T1000 (cell line): ENCODE measurements at places on chromosomes 5 and 9.

DNA sequence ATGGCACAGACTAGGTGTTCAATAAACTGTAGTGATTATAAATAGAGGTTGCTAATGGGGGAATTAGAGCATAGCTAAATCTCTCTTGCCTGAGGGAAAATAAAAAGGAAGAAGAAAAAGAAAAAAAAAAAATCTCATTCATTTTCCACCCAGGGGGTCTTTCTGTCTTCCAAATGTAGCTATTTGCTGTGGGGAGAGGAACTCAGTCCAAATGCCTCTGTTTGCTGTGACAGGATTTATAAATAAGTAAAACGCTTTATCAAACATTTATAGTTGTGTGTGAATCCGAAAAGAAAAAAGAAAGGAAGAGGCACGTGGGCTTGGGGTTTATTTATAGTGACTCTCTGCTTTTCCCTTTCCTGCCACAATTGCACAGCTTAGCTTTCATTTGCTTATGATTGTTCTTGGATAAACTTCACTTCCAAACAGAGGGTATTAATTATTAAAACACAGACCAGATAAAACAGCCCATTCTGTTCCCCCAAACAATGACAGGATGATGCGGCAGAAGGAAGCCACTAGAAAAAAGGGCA lies 245.7 kb downstream of the ASTN2 start:
- no peak for DNase-seq

GRCh38 chr5:38707352-38708210 lies 138.2 kb upstream of the OSMR start:
- DNase-seq = no peak

- DNase-seq = no peak
Measured at GRCh38 chr5:22901885-22902284, 48.7 kb upstream of the CDH12 start.

GRCh38 chr5:72561148-72561972 lies 54.1 kb upstream of the ZNF366 start:
- no peak for DNase-seq

DNA sequence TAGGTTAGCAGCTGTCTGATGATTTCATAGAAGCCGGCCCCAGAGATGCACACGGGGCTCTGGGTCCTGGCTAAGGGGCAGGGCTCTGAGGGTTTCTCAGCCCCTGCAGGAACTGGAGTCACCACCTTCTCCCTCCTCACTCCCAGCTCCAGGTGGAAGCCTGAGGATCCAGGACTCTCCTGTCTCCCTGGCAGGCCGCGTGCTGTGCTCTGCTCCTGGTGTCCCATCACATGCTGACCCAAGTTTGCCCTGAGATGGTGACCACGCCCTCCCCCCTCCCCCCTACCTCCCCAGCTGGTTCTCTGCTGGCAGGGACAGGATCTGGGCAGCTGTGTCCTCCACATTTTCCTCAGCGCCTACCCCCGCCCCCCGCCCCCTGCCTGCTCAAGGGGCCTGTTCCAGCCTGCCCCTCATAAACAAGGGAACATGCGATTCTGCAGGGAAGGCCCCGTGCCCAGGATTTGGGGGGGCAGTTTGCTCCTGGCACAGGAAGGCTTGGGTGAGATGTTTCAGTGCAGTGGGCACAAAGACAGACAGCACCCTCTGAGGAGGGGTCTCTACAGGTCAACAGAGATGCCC lies 87.4 kb downstream of the PSD2 start:
- DNase-seq = no peak

DNA sequence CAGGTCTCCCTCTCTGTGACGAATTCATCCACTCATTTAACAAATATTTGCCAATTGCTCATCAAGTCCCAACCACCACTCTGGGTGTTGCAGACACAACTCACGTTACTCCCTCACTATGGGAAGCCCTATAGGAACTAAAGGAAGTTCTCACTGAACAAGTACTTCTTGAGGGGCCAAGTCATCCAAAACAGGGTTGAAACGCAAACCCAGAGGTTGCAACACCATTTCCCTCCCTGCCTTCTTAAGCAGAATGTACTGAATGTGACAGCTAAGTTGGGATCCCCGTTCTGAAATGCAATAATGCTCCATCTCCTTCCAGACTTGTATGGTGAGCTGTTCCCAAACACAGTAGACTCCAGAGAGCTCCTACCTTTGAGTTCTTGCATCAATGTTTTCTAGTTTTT lies 34.3 kb downstream of the EPB41L4B start:
- DNase-seq = no peak

GRCh38 chr9:114299286-114300152 lies 23.4 kb upstream of the ORM1 start:
- no peak for DNase-seq

DNA sequence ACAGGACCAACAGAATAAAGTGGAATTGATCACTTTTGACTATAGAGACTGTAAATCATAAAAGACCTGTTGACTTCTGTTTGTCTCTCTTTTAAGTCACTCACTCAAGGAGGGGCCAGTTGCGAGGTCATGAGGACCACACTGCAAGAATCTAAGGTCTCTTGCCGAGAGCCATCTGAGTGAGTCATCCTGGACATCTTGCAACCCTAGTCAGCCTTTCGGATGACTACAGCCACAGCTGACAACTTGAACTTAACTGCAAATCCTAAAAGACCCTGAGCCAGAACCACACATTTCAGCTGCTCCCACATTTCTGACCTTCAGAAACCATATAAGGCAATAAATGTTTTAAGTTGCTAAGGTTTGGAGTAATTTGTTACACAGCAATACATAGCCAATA lies 129.7 kb upstream of the RAD23B start:
- DNase-seq = peak; percentile 9

DNA sequence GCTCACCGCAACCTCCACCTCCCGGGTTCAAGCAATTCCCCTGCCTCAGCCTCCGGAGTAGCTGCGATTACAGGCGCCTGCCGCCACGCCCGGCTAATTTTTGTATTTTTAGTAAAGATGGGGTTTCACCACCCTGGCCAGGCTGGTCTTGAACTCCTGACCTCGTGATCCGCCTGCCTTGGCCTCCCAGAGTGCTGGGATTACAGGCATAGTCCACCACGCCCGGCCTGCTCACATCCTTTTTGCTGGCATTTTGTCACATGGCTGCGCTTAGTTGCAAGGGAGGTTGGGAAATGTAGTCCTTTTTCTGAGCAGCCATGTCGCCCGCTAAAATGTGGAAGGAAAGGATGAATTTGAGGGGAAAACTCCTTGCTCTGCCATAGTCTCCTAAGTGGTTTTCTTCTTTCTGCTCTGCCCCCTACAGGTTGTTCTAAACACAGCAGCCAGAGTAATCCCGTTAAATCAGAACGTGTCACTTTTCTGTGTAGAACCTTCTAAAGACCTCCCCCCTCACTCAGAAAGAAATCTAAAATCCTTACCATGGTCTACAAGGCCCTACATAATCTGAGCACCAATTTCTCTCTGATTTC lies 57.8 kb upstream of the HSPA9 start:
- DNase-seq = no peak

- peak; percentile 15 for DNase-seq
Measured at GRCh38 chr5:84382363-84383295, 2.1 kb downstream of the EDIL3 start.

DNA sequence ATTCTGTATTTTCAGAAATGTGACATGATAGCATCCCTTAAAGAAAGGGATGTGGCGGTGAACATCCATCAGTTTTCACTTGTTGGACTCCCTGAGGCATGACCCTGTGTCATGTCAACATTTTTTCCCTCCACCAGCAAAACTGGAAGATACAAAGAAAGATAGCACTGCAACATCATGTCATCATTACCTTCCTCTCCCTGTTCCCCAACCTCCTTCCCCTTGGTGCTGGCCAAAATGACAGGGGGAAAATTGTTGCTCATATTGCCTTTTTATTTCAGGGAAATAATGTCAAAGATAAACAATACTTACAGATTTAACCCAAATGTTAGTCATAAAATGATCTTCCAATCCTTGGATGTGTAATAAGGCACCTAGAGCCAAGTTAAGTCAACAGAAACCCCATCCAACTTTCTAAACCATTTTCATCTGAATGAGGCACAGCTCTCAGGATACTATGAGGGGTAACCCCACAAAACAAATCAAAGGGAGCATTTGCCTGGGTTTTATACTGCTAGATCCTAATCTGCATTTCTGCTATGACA lies 644.3 kb downstream of the ACTL7B start:
- no peak for DNase-seq
